HS-27A (cell line): ENCODE measurements at places on chromosomes 6 and 20.

DNA sequence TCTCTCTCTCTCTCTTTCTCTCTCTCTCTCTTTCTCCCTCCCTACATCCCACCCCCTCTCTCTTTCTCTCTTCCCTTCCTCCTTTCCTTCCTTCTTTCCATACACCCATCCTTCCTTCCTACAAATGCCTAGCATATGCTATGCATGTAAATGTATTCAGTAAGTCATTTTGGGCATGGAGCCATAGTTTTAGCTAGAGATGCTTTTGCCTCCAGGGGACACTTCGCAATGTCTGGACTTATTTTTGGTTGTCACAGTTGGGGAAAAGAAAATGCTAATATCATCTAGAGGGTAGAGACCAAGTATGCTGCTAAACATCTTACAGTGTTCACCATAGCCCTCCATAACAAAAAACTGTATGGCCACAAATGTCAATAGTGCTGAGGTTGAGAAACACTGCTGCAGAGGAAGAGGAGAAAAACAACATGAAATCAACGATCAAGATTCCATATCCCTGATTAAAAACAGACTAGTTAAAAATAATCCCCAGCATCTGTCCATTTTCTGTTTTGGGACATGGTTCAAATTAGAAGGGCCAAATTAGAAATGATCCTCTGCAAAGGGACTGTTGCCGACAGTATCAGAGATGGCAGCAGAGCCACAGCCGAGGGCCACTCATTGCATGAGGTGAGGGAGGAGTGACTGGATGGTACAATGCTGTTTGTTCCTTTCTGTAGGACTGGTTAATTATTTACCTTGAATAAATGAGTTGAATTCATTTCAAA is 152.7 kb downstream of the SH3BGRL2 start:
- no peak for DNase-seq

- DNase-seq = no peak
These were observed 108.7 kb upstream of the FERMT1 start for GRCh38 chr20:6231556-6231955.

DNA sequence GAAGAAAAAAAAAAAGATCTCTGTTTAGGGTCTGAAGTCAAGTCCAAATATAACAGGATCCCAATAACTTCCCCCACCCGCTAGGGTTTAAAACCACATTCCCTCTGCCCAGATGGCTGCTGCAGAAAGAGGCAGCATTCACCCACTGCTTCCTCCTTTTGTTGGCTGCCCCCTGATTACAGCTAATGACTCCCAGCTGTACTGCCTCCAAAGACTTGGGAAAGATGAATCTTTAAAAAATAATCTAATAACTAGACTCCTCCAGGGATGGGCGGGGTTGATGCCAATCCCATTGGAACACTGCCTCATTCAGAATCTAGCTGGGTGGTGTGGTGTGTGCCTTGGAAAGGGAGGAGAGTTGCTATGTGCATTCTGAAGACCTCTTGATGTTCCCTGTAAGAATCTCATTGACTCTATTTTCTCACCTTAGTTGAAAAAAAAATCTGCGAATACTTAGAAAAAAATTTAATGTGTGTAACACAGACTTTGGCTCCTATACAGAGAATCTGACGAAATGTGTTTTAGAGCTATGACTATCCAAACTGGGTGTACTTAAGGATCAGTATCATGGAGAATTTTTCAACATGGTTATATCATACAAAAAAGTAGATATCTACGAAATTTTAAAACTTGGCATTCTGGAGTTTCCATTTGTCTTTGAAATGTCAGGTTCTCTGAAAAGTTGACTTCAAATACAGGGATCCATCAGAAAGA is 174.0 kb downstream of the RNF144B start:
- DNase-seq = no peak

GRCh38 chr6:124022641-124023040 is 219.0 kb downstream of the NKAIN2 start:
- DNase-seq = no peak

- DNase-seq = no peak
These were observed 34.6 kb downstream of the JAG1 start for GRCh38 chr20:10639077-10639736.

DNA sequence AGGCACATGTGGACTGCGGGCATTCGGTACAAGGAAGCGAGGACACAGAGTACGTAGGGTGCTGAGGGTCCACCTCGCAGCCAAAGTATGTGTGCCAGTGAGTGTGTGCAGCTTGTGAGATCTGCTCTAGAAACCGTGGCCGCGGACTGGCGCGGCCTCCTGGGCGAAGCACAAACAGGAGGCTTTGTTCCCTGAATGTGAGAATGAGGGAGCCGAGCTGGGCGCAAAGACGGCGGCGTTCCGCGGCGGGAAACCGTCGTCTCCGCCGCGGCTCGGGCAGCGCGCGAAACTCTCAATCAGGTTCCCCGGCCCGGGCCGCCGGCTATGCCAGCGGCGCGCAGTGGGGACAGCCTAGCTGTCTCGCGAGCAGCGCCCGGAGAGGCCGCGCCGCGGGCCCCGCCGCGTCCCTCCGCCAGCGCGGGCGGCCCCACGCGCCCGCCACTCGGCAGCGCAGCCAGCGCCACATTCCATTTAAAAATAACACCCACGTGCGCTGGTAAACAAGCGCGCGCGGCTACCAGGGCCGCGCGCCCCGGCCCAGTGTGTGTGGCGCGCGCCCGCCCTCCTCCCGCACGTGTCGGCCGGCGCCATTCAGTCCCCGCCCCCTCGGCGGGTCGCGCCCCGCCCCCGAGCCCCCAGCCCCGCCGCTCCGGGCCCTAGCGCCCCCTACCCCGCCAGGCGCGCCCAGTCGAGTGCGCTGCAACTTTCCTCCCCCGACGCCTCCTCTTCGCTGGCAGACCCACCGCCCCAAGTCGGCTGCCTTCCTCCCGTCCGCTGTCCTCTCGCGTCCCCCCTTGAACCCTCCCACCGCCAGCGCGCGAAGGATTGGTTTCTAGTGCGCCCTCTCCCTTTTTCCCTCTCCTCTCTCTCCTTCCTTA is 3.0 kb upstream of the FOXO3 start:
- DNase-seq = no peak

DNA sequence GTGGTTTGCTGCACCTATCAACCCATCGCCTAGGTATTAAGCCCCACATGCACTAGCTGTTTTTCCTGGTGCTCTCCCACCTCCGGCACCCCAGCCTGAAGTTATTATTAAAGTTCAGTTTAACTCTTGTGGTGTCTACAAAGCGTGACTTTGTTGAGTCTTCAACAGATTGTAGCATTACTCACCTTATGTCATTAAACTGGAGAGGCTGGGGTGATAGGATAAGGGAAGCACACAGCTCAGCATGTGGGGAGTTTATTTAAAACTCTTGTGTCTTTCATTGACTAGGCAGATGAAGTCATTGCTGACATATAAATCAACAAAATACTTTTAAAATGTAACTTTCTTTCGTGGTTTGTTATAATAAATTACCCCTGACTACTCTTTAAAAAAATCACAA is 84.7 kb upstream of the GCM1 start:
- DNase-seq = no peak
